ENCODE measurements at places on chromosomes 1 and 21.

- no peak for DNase-seq
Observed at GRCh38 chr1:53705446-53706096, 33.4 kb downstream of the GLIS1 start.

GRCh38 chr1:9721606-9722377 lies 70.3 kb downstream of the PIK3CD start:
- DNase-seq, result no peak

DNA sequence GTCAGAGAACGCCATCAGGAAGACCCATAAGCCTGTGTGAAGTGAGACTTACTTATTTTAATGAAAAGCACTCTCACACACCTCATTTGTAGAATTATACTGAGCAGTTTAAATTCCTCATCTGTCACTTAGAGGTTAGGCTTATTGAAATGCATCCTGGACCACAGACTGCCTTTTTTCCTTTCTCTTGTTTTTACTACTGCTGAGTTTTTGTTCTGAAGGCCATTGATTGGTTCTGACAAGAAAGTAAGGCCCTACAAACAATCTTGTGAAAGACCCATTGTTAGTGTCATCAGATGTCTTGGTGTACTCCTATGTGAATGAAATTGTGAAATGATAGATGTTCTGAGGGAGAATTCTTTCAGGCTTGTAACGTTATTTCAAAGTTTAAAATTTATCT lies 1343.3 kb upstream of the ADGRL2 start:
- no peak for DNase-seq

DNA sequence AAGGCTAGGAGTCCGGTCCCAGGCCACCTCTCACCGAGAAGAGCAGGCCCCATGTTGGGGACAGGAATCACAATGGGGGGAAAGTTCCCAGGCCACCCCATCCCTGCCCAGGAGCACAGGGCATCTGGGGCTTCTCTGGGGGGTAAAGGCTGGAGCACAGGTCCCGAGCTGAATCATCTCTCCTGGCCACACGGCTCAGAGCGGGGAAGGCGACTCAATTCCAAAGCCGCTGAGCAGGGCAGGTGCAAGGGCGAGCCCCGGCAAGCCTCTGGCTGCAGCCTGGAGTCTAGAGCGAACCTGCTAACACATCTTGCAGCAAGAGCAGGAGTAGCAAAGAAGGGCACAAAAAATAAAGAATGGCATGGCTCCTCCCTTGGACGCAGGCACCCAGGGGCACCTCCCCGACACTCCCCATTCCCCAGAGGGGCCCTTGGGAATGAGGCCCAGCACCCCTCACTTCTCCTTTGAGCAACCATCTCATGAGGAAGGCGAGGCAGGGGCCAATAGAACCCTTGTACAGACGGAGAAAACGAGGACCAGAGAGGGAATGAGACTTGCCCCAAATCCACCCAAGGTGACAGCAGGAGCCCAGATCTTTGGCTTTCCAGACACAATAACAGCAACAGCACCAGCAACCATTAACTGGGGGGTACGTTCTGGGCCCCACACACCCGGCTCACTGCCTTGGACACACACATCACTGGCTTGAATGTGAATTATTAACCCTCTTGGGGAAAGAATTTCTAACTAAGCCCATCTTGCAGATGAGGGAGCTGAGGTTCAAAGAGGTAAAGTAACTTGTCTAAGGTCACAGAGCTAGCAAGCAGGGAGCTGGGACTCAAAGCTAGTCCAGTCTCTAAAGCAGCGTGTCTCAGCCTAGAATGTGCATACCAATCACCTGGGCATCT lies 20.7 kb upstream of the ALDH4A1 start:
- no peak for DNase-seq

Measured in fibroblast of gingiva (primary cell).